ENCODE measurements at places on chromosomes 7 and 10. TPM values are rescaled to one million over a fixed set of nuclear protein-coding genes. Genes with fewer than 3 reads are reported as not detected.

The GARIN1A gene
- 1.7 TPM for polyA plus RNA-seq

The MYL10 gene
- not detected for polyA plus RNA-seq

The NRP1 gene
- polyA plus RNA-seq, result 23.2 TPM

The ODAD2 gene
- polyA plus RNA-seq, result not detected

The SLC29A4 gene
- 32.4 TPM for polyA plus RNA-seq

The MRLN gene
- polyA plus RNA-seq, result not detected

The SLC13A1 gene
- not detected for polyA plus RNA-seq
